ENCODE measurements at places on chromosomes 4 and X.

DNA sequence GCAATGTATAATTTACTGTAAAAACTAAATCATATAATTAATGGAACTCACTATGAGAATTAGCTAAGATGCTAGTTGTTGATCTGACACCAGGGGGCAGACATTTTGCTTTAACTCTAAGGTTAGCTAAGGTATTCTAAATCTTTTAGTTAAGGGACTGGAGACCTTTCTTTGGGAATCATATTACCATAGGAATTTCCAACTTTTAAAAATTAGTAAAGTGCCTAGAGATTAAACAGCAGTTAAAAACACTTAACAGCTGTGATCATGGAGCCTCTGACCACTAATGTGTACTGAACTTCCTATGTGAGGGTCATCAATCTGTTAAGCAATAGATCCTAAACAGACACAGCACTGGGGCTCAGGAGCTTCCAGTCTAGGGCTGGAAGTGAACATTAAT is 226.6 kb downstream of the NSUN7 start:
- peak; percentile 32 for DNase-seq

DNA sequence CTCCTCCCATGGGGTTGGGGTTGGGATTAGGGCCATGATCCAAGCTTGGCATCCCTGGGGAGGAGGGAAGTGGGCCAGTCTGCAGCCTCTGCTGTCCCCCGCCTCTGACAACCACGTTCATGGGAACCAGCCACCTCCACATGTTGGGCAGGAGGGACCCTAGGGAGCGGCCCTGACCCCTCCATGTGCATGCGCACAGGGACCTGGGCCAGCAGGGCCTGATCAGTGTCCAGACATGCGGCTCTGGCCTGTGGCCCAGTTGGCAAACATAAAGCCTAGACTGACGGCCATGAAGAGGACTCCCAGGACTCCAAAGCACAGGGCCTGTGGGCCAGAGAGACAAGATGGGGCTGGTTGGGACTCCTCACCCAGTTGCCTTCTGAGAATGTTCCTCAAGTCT is 11.3 kb downstream of the SLC38A5 start:
- DNase-seq, result no peak

DNA sequence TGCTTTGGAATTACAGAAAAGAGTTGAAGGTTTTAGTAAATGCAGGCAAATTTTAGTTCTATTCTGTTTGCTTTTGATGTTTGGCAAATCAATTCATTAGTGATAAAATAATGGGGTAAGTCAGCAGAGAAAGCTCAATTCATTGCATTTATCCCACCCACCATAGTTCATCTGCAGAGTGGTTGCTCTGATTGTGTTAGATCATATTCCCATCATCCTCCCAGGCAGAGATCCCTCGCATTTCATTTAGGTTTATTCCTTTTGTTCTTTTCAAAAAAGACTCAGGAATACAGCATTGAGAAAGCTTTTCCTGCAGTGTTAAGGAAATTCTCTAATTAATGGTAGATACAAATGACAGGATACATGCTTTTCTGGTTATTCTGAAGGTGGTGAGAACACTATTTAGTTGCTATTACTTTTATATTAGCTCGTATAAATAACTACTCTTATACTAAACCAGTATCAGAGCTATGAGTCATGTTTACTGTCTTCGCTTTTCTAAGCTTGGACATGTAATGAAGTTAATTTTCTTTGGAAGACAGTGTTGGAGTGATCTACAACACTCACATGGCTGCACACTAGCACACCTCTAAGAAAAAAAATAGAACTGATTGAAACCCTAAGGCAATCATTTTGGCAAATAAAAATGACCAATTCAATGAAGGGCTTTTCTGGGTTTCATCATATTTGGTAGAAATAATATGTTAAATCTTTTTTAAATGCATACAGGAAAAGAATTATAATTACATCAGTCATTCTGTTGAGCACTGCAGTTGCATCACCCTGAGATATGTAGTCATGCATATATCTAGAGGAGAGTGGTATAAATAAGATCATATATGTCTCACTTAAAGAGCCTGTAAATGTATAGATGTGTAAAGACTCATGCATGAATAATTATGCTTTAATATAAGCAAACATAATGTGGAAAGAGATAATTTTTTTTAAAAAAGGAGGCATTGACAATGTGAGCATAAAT is 351.6 kb downstream of the PCDH7 start:
- DNase-seq, result no peak

GRCh38 chr4:90537491-90537890 is 410.3 kb downstream of the CCSER1 start:
- no peak for DNase-seq

- no peak for DNase-seq
Measured at GRCh38 chr4:4838051-4838935, 21.2 kb upstream of the MSX1 start.

- no peak for DNase-seq
Measured at GRCh38 chrX:110966091-110966454, 129.9 kb upstream of the PAK3 start.

DNA sequence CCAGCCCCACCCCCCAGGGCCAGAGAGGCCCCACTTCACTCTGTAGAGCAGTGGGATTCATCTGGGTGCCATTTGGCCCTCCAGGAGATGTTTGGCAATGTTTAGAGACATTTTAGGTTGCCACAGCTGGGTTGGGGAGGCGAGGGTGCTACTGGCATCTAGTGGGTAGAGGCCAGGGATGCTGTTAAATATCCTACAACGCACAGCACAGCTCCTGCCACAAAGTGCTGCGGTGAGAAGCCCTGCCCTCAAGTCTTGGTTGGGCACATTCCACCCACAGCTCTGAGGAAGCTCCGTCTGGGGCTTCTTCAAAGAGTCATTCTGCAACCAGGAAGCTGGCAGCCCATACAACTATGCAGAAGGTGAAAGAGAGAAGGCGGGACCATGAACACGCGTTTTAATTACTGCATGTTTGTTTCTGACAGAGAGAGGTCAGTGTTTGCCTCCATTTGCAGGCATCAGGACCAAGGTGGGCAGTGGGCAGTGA is 48.1 kb upstream of the FAM9C start:
- peak; percentile 95 for DNase-seq

GRCh38 chr4:166257891-166258290 is 384.9 kb downstream of the TLL1 start:
- no peak for DNase-seq

- DNase-seq, result no peak
Measured at GRCh38 chr4:138871555-138871875, 144.1 kb upstream of the NOCT start.

Data from activated CD4-positive, alpha-beta T cell treated with anti-CD3 and anti-CD28 coated beads, Interleukin-10, Interleukin-2, amounts not matched to agents 100 ng/mL and 50 ng/mL, durations not matched to agents 16 hours and 8 hours (primary cell).